Mammary epithelial cell (primary cell): ENCODE measurements at places on chromosomes 7 and 10. TPM values are rescaled to one million over a fixed set of nuclear protein-coding genes. Genes with fewer than 3 reads are reported as not detected.

MYH16 gene
- total RNA-seq, result 1.7 and 3.4 TPM in 2 replicates

SCART1 gene
- total RNA-seq, result 4.4 and 5.0 TPM in 2 replicates

WDFY4 gene
- total RNA-seq, result 0.19 and 0.43 TPM in 2 replicates

ACSL5 gene
- not detected in 2 replicates for total RNA-seq

CLDN15 gene
- total RNA-seq, result 6.6 and 11.0 TPM in 2 replicates

MDFIC gene
- total RNA-seq, result 21.0 TPM

TCAF2 gene
- total RNA-seq, result 1.4 TPM in 1 of 2 replicates, not detected in the other

ANKRD2 gene
- 0.47 TPM in 1 of 2 replicates, not detected in the other for total RNA-seq

METTL27 gene
- 8.5 TPM for total RNA-seq

C10orf53 gene
- not detected for total RNA-seq

VPS37D gene
- total RNA-seq, result 3.7 TPM

KCTD7 gene
- total RNA-seq, result 7.3 TPM

VWA2 gene
- total RNA-seq, result 2.5 TPM

RPA3 gene
- total RNA-seq, result 29.2 and 47.9 TPM in 2 replicates

PIK3AP1 gene
- total RNA-seq, result 0.50 TPM

NUTM2A gene
- total RNA-seq, result 1.3 TPM

NPSR1 gene
- not detected for total RNA-seq

LIPF gene
- total RNA-seq, result not detected

OR2A1 gene
- 0.17 TPM for total RNA-seq

OR2A7 gene
- total RNA-seq, result 4.4 and 5.1 TPM in 2 replicates

PIP gene
- not detected in 2 replicates for total RNA-seq

UCMA gene
- total RNA-seq, result not detected in 2 replicates

MYOZ1 gene
- not detected in 2 replicates for total RNA-seq

CD36 gene
- 0.21 TPM in 1 of 2 replicates, not detected in the other for total RNA-seq

DLX6 gene
- not detected for total RNA-seq

ANKRD61 gene
- not detected for total RNA-seq

FXYD4 gene
- total RNA-seq, result not detected

HOXA6 gene
- 1.7 and 3.1 TPM in 2 replicates for total RNA-seq

ZNF117 gene
- total RNA-seq, result 2.6 and 2.9 TPM in 2 replicates

HOXA11 gene
- 0.17 TPM for total RNA-seq

LDB3 gene
- total RNA-seq, result 0.13 TPM in 1 of 2 replicates, not detected in the other

SLC13A4 gene
- not detected for total RNA-seq

DDC gene
- not detected in 2 replicates for total RNA-seq

AASS gene
- total RNA-seq, result 10.7 and 14.8 TPM in 2 replicates

TSPAN13 gene
- total RNA-seq, result 15.7 TPM

KLF14 gene
- not detected for total RNA-seq

FKBP9 gene
- total RNA-seq, result 129 and 141 TPM in 2 replicates

DNAJC12 gene
- 3.3 TPM for total RNA-seq

PLXDC2 gene
- total RNA-seq, result 16.0 and 20.0 TPM in 2 replicates

PON3 gene
- not detected in 2 replicates for total RNA-seq
